8988T (cell line): ENCODE measurements at places on chromosomes 11 and 22.

DNA sequence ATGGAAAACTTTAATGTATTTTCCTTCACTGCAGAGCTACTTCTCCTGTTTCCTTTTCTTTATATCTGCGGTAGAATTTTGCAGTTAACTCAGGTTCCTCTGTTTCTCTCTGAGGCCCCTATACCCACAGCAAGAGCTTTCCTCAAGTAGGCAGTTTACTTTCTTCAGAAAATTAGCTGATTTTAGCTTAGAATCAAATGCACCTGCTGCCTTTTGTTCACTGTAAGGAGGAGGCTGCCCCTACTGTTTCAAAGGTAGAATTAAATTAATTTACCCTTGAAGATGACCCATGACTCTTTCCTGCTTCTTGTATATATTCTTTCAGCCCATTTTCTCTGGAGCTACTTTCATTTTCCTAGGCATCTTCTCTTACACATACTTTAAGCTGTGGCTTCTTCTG, 68.7 kb upstream of the GDPD4 start:
- DNase-seq = no peak

- no peak for DNase-seq
These were observed 29.2 kb downstream of the NF2 start for GRCh38 chr22:29632672-29633071.

- no peak for DNase-seq
These were observed 26.2 kb downstream of the ELF5 start for GRCh38 chr11:34487430-34487829.

GRCh38 chr22:44453441-44454112, 44.5 kb downstream of the RTL6 start:
- DNase-seq = no peak

- no peak for DNase-seq
These were observed 36.6 kb downstream of the PDGFB start for GRCh38 chr22:39208013-39208680.

- no peak for DNase-seq
These were observed 33.4 kb downstream of the KCNQ1OT1 start for GRCh38 chr11:2666401-2666741.

- no peak for DNase-seq
These were observed 57.9 kb downstream of the PANX1 start for GRCh38 chr11:94186342-94187203.

GRCh38 chr11:89267660-89268302, 90.1 kb downstream of the TYR start:
- DNase-seq = no peak

DNA sequence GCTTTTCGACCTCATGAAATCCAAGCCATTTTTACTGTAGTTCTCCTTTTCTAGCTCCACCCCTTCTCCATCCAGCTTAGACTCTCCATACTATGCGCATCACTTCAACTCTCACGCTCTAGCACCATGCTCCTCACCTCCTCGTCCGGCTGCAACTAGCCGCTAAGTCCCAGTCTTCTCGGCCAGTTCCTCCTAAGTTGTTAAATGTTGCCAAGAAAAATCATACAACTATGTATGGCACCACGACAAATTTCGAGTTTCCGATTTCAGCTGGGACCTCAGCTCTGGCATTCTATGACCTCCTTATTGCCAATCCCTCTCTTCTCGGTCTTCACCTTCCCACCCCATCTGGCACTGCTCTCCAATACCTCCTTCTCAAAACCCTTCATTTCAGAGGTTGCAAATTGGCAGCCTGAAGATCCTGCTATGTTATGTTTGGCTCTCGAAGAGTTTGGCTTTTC, 1.0 kb downstream of the ZNF70 start:
- no peak for DNase-seq

GRCh38 chr11:35548925-35549561, 23.6 kb upstream of the PAMR1 start:
- DNase-seq = no peak

- DNase-seq = no peak
These were observed 99.2 kb upstream of the FGF3 start for GRCh38 chr11:69918231-69918937.

GRCh38 chr11:59807047-59807610, 3.4 kb downstream of the MRPL16 start:
- DNase-seq = no peak

DNA sequence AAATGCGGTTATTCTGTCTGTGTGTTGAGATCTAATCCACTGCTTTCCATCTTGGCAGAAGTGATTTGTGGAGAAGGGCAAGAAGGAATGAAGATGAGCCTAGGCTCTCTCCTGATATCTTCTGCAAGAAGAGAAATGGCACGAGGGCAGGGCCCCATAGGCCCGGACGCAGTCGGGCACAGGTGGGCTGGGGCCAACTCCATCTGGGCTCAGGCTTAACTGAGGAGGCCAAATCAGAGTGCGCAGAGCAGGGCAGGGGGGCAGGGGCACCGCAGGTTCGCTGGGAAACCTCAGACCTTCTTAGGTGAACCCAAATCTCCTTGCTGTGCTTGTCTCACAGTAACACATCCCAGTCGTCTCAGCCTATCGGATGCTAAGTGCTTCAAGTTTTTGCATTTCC, 32.8 kb upstream of the BID start:
- DNase-seq = no peak
